Activated CD4-positive, alpha-beta T cell treated with anti-CD3 and anti-CD28 coated beads for 36 hours (primary cell): ENCODE measurements at places on chromosomes 7 and 10. TPM values are rescaled to one million over a fixed set of nuclear protein-coding genes. Genes with fewer than 3 reads are reported as not detected.

GRCh38 chr7:45027774-45028114 is 27.7 kb downstream of the CCM2 start:
- DNase-seq = no peak

DNA sequence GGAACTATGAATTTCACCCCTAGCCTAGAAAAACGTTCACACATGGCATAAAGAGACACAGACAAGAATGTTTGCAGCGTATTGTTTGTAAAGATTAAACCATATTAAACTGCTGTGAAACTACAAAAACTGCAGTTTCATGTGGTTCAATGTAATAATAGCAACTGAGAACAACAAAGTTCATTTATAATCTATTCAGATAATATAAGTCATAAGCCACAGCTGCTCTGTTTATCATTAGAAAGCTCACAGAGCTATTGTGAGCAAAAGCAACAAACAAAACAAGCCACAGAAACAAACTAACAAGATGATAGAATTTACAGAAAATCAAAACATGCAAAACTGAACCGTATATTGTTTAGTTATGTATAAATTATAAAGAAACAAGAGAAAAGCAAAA is 113.5 kb downstream of the AHR start:
- DNase-seq = no peak

GRCh38 chr7:54253036-54253373 is 289.2 kb upstream of the VSTM2A start:
- no peak for DNase-seq

- DNase-seq = peak; percentile 17
Observed at GRCh38 chr10:91206427-91206826, 14.0 kb upstream of the PCGF5 start.

- DNase-seq = no peak
Observed at GRCh38 chr7:47536661-47537611, 45.0 kb downstream of the TNS3 start.

GRCh38 chr10:70910486-70911341 is 22.3 kb upstream of the PCBD1 start:
- DNase-seq = no peak

DNA sequence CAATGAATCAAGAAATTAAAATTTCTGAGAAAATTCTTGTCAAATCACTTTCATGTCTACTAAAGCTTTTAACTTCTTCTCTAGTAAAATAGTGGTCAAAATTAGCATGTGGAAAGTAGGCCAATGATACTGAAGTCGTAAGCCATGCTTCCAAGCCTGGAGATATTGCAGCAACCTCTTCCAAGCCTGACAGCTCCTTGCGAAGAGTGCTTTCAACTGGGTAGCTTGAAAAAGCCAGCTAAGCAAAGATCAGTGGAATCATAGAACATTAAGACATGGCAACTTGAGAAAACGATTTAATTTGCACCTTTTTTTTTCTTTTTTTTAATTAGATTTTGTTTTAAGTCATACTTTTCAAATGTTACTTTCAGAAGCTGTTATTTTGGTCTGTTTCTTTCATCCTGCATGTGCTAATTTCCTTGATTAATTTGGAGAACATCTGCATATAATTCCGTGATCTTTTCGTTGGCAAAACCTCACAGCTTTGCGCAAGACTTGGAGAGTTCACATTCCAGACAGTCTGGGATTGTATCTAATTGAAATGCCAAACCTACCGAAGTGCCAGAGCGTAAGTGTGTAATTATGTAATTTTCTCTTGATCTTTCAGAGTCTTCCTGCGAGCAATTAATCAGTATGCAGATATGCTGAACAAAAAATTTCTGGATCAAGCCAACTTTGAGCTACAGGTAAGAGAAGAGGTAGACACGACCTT is 142.2 kb upstream of the INSYN2A start:
- DNase-seq = no peak

- DNase-seq = no peak
Observed at GRCh38 chr7:152189061-152189460, 163.6 kb downstream of the GALNT11 start.

- no peak for DNase-seq
Observed at GRCh38 chr7:13901577-13901976, 87.9 kb downstream of the ETV1 start.

GRCh38 chr7:50587737-50588136 is 22.5 kb upstream of the DDC start:
- DNase-seq = no peak

DNA sequence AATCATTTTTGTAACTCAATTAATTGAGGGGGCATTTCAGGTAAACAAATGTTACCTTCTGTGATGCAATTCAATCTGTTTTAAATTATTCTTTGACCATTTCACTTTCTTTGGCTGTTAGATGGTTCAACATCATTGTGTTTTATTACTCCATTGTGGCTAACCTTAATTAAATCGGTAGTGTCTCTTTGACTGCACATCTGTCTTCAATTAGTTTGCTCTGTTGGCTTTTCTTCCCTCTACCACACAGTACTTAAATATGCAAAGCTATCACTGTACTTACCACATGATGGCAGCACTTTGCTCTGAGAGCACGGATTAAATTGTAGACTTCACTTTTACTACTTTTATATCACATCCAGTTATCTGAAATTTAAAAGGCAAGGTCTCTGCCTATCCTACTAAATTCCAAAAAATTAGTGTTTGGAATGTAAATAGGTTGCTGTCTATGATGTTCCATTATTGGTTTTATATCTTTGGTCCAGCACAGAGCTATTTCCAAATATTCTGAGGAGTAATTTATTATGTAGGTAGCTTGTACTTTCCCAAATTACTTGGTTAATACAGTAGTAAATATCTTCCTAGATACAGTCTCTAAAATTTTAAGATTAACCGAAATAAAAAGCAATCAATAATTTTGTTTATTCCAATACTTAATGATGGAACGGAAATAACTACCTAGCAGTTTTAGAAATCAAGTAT is 352.0 kb downstream of the PCLO start:
- DNase-seq = peak; percentile 4

- no peak for DNase-seq
Observed at GRCh38 chr10:78010278-78010677, 19.0 kb downstream of the POLR3A start.

DNA sequence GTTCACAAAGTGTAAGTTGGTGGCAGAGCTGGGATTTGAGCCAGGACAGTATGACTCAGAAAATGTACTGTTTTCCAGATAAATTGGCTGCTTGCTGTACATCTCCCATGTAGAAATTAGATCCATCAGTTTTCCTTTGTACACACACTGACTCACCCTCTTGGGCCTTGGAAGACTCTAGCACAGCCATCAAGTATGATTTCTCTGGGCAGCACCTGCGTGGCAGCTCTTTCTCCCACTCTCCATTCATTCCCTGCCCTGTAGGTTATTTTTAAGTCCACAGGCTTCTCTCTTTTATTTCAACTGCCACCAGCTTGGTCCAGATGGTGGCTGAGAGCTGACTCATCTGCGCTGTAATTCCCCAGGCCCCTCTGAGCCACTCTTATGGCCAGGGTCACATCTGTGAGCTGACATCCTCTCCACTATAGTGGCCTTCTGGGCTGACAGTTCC is 28.3 kb upstream of the SDK1 start:
- no peak for DNase-seq

GRCh38 chr10:63265222-63265617 is 132.1 kb downstream of the NRBF2 start:
- peak; percentile 69 for DNase-seq

- DNase-seq = peak; percentile 23
Observed at GRCh38 chr7:111561654-111561903, 713 bp downstream of the IMMP2L start.

DNA sequence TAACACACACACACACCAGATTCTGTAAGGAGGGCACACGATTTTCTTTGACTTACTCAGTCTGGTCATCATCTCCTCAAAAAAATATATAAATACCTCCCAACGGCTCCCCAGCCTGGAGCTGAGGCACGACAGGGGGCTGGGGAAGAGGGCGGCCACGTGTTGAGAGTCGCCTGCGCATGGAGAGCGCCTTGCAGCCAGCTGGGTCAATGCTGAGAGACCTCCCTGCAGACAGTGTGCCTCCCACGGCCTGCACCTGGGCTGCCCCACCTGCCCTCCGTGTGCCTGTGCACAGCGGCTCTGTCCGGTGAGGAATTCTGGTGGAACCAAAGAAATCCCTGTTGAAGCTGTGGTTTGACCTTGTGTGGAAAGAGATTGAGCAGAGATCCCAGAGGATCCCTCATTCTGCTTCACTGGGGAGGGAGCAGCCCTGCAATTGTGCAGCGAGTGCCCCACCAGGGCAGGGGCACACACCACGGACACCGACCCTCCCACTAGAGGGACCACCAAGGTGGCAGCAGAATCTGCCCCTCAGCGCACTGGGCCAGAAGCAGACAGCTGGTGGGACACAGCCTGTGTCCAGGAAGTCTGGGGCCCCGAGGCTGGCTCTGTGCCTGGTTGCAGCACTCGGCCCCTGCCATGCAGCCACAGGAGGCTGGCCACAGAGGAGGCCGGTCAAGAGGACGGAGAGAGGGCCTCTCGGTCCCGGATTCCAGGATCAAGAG is 150.5 kb upstream of the PPP2R2D start:
- no peak for DNase-seq

GRCh38 chr7:32941681-32942414 is 15.4 kb upstream of the FKBP9 start:
- DNase-seq = no peak

DNA sequence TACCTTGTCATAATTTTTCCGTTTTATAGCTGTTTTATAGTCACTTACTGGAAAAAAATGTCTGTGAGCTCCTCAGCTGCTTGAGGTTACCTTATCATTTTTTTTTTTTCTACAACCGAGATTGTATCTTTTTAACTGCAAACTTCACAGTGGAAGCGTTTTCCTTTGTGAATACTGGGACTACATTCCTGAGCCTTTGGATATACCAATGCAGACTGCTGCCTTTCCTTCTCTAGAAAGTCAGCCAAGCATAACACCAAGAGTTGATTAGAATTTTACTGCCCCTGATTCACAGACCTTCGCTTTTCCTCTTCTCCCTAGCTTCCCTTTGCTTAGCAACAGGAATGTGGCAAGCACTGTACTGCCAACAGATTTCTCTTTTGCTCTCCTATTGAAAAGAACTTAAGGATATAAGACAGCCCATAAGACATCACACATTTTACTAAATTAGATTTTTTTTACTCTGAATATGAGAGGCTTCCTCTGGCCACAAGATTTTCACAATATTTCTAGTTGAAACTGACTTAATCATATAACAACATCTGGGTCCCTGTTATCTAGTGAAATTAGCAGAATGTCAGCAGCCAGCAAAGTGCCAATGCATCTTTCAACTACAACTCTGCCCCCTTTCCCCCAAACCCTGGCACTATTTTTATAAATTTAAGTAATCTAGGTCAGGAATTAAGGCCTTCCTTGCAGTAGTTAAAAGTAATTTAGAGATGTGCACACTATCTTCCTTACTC is 170.6 kb downstream of the PRKG1 start:
- no peak for DNase-seq

DNA sequence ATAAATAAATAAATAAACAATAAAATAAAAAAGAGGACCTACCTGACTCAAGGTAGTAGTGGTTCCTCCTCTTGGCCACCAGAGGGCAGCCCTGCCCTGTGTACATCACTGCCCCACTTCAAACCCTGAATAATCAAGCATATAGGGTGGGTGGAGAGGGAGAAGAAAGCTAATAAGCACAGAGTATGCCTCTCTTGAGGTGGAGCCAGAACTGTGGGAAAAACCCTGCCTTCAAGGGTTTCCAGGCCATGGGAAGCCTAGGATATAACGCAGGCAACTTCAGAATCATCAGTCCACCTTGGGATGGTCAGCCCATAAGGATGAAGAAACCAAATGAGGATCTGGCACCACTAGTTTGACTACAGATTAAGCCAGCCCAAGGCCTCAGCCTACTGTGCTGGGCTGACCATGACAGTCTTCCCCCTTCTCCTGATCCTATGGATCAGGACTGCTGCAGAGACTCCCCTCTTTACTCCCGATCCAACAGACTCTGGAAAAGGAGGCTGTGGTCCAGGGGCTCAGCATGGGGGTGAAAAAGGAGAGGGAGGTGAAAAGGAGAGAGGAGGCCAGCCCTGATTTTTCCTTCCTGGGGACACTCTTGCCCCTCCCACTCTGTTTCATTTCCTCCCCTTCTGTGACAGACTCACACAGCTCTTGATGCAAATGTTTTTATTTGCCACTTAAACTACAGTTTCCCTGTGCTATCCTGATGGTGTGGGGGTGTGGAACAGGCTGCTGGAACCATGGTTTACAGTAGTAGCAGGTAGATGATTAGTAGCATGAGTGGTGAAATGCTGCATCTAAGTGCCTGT is 10.1 kb downstream of the AVPI1 start:
- DNase-seq = peak; percentile 64

DNA sequence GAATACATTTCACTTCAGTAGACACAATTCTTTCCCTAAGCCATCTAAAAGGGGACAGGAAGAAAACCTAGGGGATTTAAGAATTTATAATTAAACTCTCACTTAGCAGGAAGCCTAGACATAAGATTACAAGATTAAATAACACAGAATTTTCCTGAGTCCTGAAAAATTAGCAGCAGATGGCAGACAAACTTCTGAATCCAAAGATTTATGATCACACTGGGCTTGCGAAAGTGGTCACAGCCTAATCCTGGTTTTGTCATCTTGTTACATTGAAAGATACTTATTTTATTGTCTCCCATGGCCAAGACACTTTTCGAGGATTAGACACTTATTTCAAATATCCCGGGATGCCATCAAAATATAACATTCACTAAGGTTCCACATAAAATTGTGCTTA is 2.9 kb downstream of the ERLIN1 start:
- DNase-seq = no peak

DNA sequence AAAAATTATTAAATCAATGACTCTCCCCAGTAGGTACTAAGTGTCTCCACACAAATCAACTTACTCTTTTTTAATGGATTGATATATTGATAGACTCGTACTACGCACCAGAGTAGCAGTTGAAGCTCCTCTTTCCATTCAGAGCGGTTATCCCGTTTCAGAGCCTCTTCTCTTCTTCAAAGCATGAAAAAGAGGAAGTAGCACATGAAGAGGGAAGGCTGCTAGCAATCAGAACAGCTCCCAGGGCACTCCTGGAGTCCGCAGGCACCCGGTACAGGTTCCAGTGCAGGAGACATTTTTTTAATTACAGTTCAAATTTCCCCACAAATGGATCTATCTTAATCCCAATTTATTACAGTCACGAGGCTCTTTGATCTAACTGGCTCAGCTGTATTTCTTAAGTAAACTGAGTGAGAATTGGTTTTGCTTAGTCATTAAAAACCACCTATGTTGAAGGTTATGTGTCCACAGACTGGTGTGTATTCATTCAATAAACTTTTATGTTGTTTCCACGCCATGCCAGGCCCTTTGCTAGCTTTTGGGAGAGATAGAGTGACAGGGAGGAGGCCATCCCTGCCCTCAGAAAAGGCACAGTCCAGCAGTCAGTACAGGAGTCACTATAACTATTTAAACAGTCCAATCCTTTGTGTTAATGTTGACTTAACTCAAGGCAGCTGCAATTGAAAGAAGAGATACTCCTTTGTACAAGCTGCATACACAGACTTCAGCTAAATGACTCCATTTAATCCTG is 32.1 kb upstream of the CALN1 start:
- no peak for DNase-seq

GRCh38 chr10:127398140-127398970 is 150.8 kb upstream of the NPS start:
- DNase-seq = no peak

CTBP2 gene
- 0.21 TPM for total RNA-seq

ANKRD2 gene
- not detected for total RNA-seq

PSMC2 gene
- total RNA-seq = 161 TPM
